ENCODE measurements at places on chromosomes 7 and 10.

GRCh38 chr7:28036696-28037095 is 143.9 kb downstream of the JAZF1 start:
- DNase-seq, result no peak

DNA sequence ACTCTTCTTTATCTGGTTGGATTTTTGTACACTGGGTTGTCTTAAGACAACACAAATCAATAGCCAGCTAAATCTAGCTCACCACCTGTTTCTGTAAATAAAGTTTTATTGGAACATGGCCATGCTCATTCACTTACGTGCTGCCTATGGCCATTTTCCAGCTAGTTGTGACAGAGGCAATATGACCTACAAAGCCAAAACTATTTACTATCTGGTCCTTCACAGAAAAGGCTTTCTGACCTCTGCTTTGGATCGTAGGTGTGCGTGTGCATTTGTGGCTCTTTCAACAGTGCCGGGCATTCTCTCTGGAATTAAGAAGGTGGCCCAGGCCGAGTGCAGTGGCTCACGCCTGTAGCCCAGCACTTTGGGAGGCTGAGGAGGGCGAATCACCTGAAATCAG is 45.5 kb downstream of the NRAP start:
- DNase-seq, result no peak

DNA sequence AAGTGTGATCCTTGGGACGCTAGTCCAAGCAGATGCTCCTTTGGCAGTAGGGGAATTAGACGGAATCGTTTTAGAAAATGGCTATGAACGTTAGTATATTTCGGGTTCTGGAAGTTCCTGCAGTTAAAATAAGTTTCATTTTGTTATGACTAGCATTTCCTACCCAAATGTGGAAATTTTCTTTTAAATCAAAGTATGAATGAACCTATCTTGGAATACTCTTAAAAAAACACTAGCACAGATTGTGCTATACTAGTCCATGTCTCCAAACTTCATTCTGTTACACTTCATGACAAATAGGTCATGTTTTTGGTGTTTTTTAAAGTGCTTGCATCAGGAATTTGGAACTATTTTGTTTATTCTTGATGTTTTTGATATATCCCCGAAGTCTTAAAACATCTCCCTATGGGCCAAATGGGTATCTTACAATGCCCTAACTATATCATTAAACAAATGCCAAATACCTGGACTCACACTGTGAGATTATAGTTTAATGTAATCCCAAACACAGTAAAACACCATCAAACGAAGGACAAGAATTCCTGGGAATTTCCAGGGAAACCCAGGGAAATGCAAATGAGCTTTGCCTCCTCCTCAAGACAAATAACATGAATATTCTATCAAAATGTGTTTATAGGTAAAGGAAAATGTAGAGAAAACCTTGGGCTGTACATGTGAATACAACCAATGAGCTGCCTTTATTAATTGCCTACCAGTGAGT is 75.9 kb upstream of the PTPRZ1 start:
- DNase-seq, result no peak

DNA sequence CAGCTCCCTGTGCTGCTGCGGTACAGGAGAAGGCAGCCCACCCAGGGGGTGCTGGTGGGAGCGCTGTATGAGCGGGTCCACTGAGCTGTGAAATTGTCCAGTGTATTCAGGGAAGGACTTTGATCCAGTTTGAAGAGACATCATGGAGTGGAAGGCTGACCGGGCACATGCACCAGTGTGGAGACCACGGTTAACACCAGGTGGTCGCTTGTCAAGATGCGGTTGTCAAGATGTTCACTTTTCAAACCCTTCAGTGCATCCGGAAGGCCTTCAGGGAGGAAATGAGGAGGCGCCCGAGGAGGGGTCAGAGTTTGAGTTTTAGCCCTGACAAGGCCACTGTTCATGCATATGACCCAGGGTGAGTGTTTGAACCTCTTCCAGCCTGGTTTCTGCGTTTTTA is 6.1 kb downstream of the DOCK1 start:
- DNase-seq, result no peak

DNA sequence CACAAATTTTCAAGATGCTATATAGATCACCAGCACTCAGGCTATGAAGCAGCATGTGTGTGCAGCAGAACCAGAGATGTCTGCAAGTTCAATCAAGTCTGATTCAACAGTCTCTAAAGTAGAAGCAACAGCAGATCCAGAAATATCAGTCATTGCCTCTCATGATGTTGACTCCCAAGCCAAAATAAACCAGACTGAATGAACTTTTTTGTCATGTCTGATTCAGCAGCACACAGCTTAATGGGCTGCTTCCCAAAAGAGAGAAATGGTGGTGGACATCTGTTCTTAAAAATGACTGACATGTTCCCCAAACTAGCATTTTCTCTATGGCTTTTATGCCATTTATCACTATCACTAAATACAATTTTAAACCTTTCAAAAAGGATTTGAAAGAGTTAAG is 53.8 kb downstream of the TMEM26 start:
- no peak for DNase-seq

DNA sequence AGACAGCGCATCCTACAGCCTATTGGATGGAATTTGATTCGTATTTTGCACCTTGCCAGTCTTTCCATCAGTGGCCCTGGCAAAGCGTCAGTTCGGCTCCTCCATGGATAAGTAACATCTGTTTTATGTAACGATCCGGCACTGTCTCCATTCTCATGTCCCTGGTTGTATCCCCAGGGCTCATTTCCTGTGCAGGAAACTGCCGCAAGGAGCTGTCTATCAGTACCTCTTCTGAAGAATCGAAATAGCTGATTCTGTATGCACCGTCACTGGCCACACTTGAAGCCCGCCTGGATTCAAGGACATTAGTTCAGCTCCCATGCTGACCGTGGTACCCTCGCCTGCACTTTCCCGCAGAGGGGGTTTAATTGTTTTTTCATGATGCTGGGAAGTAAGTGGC is 53.1 kb upstream of the NPS start:
- DNase-seq, result no peak

- DNase-seq, result no peak
Observed at GRCh38 chr10:59240582-59241183, 64.2 kb downstream of the PHYHIPL start.

- DNase-seq, result no peak
Observed at GRCh38 chr7:23246555-23246954, at the start of gene GPNMB. Gene GPNMB (plus strand): TSS chr7:23246775. CDS start chr7:23246858, 83 bp downstream.

- no peak for DNase-seq
Observed at GRCh38 chr10:49123981-49124950, 8.9 kb upstream of the VSTM4 start.

DNA sequence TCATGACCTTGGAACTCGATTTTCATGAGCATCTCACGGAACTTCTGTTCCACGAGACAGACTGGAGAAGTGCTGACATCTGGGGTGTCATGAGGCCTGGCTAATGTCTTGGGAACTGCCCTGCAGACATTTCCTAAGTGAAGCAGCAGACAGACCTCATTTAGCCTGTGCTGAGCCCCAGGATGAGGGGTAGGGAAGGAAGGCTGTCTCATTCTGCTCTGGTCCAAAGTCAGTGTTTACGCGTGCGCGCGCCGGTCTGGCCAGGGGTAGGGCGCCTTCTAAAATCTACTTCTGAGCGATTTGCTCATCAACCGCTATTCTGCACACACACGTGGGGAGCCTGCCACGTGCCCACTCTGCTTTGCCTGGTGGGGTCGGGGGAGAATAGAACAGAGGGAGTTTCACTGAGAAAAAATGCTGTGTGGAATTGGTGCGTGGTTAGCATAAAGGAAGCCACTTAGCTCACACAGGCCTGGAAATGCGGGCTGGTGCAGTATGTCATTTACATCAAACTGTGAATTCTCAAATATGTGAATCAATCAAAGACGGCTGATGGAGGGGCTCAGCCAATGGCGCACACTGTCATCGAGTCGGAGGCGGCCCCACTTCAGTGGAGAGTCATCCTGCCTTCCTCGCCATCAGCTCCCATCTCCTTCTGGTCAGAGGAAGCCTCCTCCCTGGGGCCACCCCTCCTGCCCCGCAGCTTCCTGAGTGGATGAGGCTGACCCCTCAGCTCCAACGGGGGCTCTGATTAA is 335.1 kb downstream of the ADARB2 start:
- no peak for DNase-seq

- DNase-seq, result no peak
Observed at GRCh38 chr10:100448951-100449350, 13.9 kb upstream of the WNT8B start.

DNA sequence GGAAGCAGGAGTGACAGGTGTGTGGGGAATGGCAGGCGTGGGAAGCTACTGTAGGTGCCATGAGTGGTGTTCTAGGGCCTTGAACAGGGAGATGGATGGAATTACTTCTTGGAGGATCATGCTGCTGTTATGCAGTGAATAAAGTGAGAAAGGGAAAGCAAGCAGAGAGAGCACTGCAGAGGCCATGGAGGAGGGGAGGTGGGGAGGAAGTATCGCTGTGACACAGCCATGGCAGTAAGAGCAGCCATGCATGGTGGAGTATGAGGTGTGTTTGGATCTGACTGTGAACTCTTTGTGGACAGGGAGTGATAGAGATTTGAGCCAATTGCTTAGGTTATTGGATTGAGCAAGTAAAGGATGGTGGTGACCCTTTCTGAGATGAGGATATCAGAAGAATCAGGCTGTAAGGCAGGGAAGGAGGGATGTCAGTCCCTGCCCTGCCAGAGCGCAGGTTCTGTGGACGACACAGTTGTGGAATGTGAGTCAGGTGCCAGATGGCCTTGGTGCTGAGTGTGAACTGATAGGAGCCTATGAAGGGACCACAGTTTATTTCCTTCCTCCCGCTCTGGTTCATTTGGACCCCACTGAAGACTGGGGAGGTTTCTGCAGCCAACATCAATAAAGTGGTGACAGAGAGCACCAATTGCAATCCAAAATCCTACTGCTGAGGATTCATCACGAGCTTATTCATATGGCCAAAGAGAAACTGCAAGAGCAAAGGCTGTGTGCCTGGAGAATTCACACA is 105.5 kb upstream of the TMEM72 start:
- DNase-seq, result no peak

DNA sequence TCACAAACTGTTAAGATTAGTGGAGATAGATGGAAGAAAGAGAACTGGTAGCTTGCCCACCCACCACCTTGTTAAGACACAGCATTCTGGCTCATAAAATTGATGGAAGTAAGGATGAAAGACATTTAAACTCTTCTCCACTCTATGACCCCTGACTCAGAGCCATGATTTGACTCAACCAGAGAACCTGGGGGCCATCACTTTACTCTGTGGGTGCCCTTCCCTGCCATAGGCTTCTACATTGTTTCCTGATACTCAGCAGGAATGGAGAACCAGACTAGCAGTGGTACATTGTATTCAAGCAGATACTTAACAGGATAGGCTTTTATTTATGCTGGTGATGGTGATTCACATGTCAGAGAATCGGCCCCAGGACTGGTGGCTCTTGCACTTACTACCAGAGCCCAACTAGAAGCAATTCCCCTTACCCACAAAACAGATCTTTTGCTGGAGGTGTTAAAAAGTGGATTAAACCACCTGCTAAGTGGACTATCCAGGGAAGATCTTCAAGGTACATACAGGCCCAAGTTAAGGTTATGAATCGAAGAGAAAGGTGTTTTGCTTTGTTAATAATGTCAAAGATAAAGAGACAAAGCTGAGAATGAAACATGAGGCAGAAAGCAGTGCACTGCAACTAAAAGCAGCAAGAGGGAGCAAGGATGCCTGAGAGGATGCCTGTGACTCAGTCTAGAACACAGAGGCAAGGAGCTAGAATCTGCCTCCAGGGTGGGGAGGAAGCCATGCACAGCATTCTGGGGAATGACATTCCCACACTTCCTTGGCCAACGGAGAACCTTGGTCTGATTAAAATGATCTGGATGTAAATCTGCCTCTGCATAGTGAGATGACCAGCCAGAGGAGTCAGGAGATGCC is 36.0 kb upstream of the GLI3 start:
- DNase-seq, result no peak

- no peak for DNase-seq
Observed at GRCh38 chr7:125668321-125668993, 738.8 kb upstream of the POT1 start.

DNA sequence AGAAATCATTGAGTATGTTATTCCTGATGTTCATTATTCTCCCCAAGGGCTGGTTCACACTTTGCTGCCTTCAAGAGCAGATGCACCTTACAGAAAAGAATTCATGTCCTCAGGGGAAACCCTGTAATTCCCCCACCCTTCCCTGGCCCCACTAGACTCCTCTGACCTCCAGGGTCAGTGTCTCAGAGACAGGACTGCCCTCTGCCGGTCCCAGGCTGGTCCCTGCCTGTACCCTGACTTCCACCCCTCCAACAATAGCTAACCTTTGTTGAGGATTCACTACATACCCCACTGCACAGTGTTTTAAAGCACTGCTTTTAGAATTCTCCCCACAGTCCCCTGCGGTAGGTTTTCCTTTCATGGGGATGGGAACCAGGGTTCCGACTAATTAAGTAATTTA is 4.4 kb upstream of the SEPHS1 start:
- DNase-seq, result no peak

- DNase-seq, result no peak
Observed at GRCh38 chr7:13743226-13743625, 246.2 kb downstream of the ETV1 start.

GRCh38 chr10:93039721-93040120 is 20.9 kb upstream of the CYP26C1 start:
- DNase-seq, result no peak

- DNase-seq, result peak; percentile 20
Observed at GRCh38 chr7:127391591-127392181, 822 bp downstream of the ZNF800 start.

Measured in GM12891 (cell line).